CD4-positive, alpha-beta T cell treated with Interleukin-12 subunit alpha and Interleukin-12 subunit beta, for 1 hour (primary cell): ENCODE measurements at places on chromosomes 5 and 9.

DNA sequence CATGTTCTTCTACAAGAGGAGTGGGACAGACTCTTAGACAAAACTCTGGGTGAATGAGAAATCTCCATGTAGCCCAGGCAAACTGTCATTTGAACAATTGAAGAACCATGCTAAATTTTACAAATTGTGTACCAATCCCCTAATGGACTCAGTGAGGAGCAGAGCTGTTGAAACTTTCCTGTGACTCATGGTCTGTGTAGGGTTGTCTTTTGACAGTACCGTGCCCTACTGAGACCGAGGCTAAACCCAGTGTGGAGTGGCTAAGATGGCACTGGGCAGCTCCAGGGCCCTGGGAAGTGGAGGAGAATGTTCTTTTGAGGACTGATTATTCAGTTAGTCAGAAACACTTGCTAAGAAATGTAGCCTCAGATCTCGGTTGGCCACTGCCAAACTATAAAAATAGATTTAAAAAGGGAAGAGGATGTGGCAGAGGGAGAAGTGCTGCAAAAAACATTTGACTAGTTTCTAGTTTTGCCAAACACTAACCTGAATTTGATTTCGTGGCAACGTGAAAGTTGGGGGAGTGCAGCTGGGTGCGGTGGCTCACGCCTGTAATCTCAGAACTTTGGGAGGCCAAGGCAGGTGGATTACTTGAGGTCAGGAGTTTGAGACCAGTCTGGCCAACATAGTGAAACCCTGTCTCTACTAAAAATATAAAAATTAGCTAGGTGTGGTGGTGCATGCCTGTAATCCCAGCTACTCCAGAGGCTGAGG is 24.7 kb downstream of the POU4F3 start:
- DNase-seq = no peak

GRCh38 chr5:169913479-169913878 is 66.8 kb downstream of the INSYN2B start:
- DNase-seq = no peak

DNA sequence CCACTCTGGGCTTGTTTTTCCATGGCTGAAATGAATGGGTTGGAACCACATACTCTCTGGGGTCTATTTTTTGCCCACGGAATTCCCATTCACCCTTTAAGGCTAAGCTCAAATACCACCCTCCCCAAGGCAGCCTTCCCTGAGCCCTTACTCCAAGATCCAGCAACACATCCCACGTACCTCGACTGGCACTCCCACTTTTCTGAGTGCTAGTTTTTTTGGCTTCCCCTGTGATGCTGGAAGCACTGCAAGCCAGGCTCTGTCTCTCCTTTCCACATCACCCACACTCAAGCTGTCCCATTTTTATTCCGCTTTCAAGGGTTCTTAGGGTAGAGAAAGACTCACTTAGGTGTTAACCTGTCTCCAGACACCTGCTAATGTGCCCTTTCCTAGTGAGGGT is 6.0 kb downstream of the ST6GALNAC6 start:
- no peak for DNase-seq

- DNase-seq = peak; percentile 53
These were observed 9.3 kb upstream of the TEX48 start for GRCh38 chr9:114691046-114691955.

- DNase-seq = no peak
These were observed 34.2 kb upstream of the SUB1 start for GRCh38 chr5:32551194-32551593.

- no peak for DNase-seq
These were observed 632 bp downstream of the DPM2 start for GRCh38 chr9:127937056-127937387.

DNA sequence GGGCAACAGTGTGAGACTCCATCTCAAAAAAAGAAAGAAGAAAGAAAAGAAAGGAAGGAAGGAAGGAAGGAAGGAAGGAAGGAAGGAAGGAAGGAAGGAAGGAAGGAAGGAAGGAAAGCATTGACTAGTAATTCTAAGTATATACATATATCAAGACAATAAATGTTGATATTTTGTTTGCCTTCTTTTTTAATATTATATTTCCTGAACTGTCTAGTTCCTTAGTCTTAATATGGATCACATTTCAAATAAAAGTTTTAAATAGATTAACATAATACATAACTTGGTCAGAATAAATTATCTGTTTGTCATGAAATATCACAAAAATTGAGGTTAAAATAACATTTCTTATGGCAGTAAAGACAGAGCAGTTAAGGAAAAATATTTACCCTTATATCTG is 1448.4 kb upstream of the C9orf72 start:
- DNase-seq = no peak

- DNase-seq = no peak
These were observed 744.5 kb upstream of the C9orf72 start for GRCh38 chr9:28317745-28318144.

DNA sequence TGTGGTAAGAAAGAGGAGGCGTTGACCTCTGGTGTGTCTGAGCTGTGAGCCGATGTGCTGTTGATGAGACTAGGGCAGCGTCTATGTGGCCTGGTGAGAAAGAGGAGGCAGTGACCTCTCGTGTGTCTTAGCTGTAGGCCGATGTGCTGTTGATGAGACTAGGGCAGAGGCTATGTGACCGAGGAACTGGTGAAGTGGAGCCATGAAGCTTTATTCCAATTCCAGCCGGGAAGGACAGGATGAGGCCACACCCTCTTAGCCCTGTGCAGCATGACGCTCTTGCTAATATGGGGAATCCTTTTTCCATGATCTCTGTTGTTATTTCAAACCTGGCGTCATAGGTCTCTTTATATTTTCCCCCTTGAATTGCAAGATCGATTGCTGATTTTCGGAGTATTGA is 172.4 kb downstream of the GOLPH3 start:
- no peak for DNase-seq

GRCh38 chr5:150266871-150267291 is 22.7 kb downstream of the CAMK2A start:
- DNase-seq = no peak

GRCh38 chr5:173830421-173830820 is 57.7 kb upstream of the CPEB4 start:
- no peak for DNase-seq

- DNase-seq = no peak
These were observed 1192.0 kb downstream of the CDH12 start for GRCh38 chr5:21661184-21661583.

DNA sequence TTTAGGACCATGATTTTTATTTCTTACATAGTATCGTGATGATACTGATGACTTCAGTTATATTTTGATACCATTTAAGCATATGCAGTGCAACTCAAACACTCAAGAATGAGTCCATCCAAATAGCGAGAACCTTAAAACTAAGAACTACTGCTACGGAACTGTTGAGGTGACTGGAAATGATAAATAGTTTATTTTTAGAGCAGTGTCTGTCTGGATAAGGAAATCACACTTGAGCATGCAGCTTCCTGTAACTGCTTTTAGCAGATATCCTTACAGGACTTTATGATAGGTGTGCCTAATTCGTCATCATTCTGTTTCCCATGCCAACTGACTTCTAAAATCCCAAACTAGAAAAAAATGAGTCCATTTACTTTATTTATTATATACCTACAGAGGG is 85.5 kb downstream of the ADGRV1 start:
- no peak for DNase-seq

- no peak for DNase-seq
These were observed 45.4 kb downstream of the SHB start for GRCh38 chr9:38023661-38024035.

- DNase-seq = no peak
These were observed 47.4 kb downstream of the ANKRD33B start for GRCh38 chr5:10611290-10611689.

DNA sequence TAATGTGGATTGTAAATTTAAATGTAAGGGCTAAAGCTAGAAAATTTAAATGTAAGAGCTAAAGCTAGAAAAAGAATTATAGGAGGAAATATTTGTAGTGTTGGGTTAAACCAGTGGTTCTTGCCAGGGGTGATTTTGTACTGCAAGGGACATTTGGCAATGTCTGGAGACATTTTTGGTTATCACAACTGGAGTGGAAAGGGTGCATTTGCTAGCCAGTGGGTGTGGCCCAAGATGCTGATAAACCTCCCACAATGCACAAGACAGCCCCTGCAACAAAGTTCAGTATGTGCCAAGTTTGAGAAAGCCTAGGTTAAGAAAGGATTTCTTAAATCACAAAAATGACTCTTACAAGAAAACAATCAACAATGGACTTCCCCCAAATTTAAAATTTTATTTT is 31.6 kb upstream of the ELL2 start:
- no peak for DNase-seq

DNA sequence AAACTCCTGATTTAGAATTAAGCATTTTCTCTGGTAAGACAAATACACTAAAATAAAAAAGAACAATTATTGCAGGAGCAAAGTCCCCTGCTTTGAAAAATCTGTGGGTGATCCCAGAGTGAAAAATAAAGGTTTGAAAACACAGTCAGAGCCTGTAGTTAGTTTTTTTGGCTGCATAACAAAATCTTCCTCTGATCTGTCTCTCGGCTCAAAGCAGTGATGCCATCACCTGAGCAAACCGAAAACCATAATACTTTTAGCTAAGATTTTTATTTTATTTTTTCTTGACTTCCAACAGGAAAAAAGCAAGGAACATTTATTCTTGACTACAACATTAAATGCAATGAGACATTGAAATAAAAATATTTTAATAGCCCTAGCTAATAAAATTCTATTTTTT is 1.2 kb downstream of the CDH18 start:
- DNase-seq = no peak

GRCh38 chr5:177378884-177379883 is 5.0 kb upstream of the SLC34A1 start:
- no peak for DNase-seq

DNA sequence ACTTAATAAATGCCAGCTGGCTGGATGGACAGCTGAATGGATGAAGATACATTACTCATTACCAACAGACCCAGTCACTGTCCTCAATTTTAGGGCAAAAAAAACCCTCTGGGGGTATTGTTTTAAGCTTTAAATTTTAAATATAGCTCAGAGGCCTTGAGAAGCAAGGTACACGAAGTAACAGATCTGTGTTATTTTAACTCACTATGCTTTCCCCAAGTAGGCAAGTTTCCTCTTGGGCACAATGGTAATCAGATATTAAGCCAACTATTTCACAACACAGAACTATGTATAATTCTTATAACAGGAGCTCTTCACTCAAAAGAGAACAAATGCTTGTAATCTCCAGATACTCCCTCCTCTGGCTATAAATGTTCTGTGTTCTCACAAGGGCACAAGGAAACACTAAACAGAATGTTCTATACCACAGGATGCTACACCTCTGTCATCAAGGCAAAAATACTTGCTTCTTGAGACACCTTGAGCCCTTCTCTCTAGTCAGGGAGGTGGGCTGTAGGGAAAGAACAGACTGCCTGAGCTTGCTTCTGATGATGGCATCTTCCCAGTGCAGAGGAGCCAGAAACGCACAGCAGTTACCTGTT is 443.8 kb downstream of the SPOCK1 start:
- no peak for DNase-seq

DNA sequence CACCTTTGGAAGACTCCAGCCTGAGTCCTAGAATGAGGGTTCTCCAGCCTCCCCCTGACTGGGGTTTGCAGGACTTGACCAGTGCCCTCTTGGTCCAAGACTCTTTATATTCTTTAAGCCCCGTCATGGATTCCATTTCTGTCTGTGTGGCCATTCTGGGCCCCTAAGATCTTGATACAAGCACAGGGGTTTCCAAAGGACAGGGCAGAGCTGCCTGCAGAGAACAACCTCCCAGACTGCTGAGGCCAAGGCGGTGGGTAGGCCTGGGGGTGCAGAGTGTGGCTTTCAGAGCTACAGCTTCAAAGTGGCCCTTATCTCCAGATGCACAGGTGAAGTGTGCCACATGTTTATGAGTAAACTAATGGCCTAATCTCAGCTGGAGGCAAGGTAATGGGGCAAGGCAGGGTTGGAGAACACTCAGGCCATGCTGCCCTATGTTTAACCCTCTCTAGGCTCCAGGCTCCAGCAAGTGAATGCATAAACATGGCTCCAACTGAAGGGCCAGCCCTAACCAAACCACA is 32.1 kb downstream of the FOXI1 start:
- DNase-seq = no peak

GRCh38 chr5:666816-667498 is 26.2 kb downstream of the TPPP start:
- no peak for DNase-seq

- DNase-seq = peak; percentile 85
These were observed at the start of gene LRRC70 for GRCh38 chr5:62578540-62578939. LRRC70 (plus strand) TSS chr5:62578819; CDS start chr5:62579439, 620 bp downstream.

- no peak for DNase-seq
These were observed 178.9 kb downstream of the MSX2 start for GRCh38 chr5:174903172-174903732.

DNA sequence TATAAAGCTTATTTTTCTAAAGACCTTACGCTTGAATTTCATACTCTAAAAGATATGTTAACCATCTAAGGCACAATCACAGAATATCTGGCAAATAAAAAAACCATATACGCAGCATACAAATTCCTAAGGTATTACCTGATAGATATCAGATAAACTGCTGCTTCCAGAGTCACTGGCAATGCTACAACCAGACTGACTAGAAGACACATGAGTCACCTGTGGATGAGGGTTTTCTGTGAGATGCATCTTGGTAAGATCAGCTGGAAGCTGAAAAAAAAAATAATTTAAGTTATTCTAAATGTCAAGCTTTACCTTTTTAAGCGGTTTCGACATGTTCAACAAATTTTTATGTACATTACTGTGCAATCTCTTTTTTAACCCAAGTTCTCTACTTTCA is 113.8 kb downstream of the RAPGEF6 start:
- no peak for DNase-seq

DNA sequence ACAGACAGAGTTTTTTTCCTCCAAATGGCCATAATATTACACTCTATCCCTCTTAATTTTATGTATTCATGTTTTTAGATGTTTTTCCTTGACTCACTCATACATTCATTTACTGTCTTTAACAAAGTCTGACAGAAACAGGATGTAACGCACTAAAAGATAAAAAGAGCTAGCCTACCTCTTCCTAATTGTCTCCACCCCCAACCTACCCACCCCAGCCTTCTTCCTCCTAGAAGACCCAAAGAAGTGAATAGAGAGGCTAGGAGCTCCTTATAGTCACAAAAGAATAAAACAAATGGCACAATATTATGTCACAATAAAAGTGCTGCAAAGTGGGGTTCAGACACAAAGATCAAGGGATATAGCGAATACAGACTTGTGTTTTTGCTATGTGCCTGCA is 719 bp downstream of the NOL8 start:
- DNase-seq = peak; percentile 4

- DNase-seq = no peak
These were observed 9.7 kb downstream of the RAD1 start for GRCh38 chr5:34905564-34905963.

GRCh38 chr5:136232316-136232715 is 39.4 kb upstream of the SMIM32 start:
- DNase-seq = no peak
